Epithelial cell of esophagus (primary cell): ENCODE measurements at places on chromosomes 3 and 15.

DNA sequence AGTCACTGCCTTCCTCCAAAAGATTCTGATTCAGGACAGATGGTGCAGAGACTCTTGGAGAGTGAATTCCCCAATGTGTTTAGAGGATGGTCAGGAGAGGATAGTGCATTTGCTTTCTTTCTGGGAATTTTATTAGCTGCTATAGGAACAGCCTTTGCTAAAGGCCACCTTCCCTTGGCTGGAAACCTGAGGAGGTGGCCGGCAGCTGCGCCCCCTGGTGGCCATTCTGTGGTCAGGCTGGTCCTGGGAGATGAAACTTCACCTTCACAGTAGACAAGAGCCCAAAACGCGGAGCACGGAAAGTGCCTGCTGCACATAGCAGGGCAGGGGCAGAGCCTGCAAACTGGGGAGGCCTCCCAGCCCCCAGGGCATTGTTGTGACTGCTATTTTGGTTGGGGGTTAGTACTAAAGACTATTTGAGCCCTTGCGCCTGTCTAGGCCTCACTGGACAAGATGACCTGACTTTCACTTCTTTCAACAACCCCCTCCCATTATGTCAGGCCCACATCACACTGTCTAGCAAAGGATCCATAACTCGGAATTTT lies 34.3 kb downstream of the SEC22C start:
- DNase-seq, result peak; percentile 68

GRCh38 chr3:144142151-144142840 lies 170.7 kb downstream of the DIPK2A start:
- DNase-seq, result peak; percentile 84

DNA sequence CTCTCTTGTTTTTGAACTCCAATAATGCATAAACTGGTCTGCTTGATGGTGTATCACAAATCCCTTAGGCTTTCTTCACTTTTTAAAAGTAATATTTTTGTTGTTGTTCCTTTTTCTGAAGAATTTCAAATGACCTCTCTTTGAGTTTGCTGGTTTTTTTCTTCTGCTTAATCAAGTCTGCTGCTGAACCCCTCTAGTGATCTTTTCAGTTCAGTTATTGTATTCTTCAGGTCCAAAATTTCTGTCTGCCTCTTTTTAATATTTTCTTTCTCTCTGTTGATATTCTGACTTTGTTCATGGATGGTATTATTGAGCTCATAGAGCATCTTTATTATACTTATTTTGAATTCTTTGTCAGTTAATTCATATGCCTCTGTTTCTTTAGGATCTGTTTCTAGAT lies 21.8 kb upstream of the CEP152 start:
- no peak for DNase-seq

GRCh38 chr3:190568036-190568435 lies 54.2 kb downstream of the IL1RAP start:
- DNase-seq, result no peak

DNA sequence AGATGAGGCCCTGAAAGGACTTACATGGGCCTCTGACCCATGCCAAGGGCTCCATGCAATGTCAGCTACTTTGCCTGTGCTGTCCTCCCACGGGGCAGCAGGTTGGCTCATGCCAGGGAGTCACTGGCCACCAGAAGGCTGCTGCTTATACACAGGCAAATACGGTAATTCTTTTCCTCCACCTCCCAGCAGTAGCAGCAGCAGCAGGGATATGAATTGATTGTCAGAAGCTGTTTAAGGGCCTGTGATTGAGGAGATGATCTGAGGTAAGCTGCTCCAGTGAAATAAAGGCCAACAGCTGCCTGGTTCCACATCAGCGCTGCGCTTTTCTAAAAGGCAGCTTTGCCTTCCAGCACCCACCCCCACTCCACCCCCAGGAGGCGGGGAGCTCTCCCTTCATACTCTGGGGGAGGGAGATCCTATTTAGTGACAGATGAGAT lies 250.5 kb downstream of the SHQ1 start:
- peak; percentile 20 for DNase-seq

GRCh38 chr3:150870406-150870805 lies 34.8 kb downstream of the MINDY4B start:
- DNase-seq, result peak; percentile 61

- no peak for DNase-seq
Measured at GRCh38 chr3:196149375-196149774, 61.8 kb downstream of the ZDHHC19 start.

DNA sequence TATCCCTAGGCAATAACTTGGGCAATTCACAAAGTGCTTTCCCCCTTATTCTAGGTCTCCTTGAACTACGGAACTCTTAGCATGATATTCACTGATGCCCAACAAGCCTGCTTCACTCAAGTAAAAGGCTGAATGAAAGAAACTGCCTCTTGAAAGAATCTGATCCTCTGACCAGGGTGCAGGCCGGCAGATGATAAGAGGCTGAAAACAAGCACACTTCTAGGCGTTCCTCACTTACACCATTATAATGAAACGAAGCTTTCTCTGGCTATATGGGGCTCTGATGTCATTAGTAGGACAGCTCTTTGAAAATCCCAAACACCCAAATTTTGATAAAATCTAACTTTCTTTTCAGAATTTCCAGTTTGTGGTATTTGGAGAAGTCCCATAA lies 28.4 kb downstream of the MAGI1 start:
- no peak for DNase-seq

DNA sequence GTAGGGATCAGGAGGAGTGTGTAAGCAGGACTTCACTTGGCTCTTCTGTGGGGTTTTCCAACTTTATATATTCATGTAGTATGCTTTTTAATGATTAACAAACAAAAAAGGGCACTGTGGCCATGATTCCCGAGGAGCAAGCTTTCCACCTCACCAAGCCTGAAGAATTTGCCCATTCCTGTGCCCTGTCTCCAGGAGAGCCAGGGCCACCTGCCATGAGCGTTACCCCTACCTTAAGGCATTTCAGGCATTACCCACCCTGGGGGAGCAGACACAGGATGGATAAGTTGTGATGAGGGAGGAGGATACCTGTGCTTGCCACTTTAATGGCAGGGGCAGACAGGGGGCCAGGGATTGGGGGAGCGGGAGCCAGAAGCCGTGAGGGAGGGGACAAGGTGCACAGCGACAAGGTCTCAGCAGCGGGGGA lies 3.0 kb downstream of the TRPM1 start:
- DNase-seq, result no peak

DNA sequence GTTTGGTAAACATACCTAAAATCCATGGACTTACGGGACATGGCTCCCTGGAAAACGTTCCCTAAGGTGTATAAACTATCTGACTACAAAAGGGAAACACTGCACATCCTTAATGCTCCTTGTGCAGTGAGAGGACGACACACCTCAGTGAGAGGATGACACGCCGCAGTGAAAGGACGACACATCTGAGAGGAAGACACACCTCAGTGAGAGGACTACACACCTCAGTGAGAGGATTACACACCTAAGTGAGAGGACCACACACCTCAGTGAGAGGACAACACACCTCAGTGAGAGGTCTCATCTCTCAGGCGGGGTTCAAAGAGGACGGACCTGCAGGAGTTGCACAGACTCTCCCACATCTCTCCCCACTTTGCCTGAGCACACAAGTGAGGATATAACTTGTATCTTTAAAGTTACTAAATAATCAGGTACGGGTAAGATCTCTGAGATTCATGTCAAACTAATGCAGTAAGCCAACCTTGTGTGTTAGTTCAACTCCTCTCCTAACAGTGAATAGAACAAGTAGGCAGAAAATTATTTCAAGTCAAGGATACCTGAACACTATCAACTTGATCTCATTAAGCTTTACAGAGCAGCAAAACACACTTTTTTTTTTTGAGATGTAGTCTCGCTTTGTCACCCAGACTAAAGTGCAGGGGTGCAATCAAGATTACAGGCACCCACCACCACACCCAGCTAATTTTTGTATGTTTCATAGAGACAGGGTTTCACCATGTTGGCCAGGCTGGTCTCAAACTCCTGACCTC lies 32.1 kb downstream of the HERC2 start:
- peak; percentile 18 for DNase-seq

- no peak for DNase-seq
Measured at GRCh38 chr15:25066708-25067107, 111.9 kb downstream of the SNRPN start.

DNA sequence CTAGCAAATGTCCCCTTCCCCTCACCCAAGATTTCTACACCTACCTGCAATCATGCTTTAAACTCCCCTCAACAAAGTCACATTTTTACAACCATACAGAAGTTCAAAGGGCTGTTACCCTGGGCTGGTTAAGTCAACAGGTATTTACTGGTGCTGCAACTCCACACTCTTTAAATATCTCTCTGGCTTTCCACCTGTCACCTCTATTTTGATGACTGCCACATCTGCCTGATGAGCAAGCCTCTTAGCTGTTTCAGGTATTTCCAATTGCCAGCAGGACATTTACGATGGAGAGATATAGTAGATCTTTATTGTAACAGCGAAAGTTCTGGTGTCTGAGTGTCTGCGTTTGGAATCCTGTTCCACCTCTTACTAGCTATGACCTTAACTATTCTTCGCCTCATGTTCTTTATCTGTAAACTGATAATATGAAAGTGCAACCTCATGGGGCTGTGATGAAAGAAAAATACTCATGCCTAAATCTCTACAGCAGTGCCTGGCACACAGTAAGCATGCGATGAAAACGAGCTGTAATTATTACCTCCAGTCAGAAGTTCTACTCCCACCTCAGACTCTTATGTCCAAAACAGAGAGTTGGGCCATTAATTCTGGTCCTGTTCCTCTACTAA lies 44.2 kb upstream of the TPM1 start:
- no peak for DNase-seq

GRCh38 chr3:52705438-52705687 lies 228 bp downstream of the GLT8D1 start:
- no peak for DNase-seq

- DNase-seq, result no peak
Measured at GRCh38 chr15:94667109-94667508, 435.7 kb downstream of the MCTP2 start.

- DNase-seq, result no peak
Measured at GRCh38 chr3:85182975-85183752, 224.4 kb downstream of the CADM2 start.

GRCh38 chr3:155646669-155647068 lies 98.2 kb downstream of the PLCH1 start:
- no peak for DNase-seq

DNA sequence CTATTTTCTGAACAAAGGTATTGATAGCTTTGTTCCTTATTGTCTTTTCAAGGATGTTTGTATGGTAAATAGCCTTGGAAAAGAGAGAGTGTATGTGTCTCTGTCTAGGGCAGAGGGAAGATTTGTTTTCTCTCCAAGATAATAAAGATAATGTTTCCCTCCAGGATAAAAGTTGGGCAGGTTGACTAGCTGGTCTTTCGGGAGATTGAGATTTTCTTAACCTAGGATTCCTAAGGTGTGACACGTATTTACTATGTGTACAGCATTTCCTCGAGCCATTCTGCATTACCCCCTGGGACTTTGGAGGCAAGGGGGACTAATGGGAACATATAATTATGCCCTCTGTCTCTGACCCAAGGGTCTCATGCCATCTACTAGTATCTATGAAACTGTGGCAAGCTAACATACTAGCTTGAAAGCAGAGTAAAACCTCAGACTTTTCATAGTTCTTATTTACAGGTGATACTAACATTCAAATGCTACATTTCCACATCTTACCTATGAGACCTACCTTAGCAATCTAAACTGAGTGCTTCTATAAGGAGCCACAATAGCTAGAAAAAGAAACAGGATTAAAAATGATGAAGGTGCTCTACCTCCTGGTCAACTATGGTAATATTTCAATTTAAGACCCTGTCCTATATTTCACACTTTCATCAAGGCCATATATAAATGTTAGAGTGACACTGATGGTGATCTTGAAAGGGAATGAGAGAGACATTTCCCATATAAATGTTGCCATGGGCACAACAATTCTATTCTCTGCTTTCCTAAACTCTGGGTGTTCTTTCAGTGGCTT lies 252.9 kb upstream of the CBLB start:
- peak; percentile 18 for DNase-seq

GRCh38 chr15:36468746-36469145 lies 110.7 kb upstream of the CDIN1 start:
- DNase-seq, result peak; percentile 91

DNA sequence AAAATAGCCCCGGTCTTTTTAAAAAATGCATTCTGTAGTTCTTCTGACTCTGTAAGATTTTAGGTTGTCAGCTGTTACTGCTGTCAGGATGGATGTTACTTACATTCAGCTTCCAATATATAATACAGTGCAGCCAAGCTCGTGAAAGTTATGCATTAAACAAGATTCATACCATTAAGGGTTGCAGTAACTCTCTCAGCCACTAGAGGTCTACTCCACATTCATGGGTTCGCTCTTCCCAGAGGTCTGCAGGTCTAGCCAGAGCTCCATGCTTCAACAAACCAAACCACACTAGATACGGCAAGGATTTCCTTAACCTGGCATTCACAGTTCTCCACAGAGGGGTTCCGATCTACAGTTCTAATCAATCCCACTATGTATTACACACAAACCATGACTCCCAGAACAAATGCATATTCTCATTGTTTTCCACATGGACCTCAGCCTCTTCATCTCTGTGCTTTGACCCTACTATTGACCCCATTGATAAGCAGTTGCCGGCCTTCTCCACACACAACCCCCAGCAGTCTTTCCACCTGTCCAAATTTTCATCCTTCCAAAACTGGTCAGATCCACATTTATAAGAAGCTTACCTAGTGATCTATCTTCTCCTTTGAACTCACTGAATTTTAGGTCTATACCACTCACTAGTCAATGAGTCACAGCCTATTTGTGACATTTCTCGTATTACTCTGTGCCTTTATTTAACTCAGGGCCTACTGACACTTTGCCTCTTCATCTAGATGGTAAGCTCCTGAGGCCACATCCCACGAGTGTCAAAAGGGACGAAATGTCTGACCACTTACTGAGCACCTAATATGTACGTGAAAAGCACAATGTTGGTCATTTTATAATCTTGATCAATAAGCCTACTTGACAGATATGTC lies 33.7 kb downstream of the RORA start:
- DNase-seq, result peak; percentile 51

DNA sequence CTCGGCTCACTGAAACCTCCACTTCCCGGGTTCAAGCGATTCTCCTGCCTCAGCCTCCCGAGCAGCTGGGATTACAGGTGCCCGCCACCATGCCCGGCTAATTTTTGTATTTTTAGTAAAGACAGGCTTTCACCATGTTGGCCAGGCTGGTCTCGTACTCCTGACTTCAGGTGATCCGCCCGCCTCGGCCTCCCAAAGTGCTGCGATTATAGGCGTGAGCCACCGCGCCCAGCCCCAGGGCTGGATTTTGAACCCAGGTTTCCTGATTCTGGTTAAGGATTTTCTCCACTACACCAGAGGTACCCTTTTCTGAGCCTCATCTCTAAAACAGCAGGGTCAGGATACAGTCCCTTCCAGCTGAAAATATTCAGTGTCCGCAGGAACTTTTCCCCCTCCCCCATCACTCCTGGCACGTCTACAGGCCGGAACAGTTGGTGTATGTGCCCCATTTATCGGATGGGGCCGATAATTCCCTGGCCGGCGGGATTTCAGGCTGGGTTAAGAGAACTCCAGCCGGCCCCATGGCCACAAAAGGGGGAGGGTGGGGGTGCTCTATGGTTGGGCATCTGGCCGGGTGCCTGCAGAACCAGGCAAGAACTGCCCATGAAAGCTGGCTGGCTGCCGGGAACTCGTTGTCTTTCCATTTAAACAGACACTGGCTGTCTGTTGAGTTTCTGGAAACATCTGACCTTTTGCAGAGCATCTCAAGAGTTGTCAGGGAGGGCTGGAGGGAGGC lies 26.8 kb upstream of the SEMA4B start:
- no peak for DNase-seq

GRCh38 chr3:171888466-171888865 lies 45.3 kb downstream of the TMEM212 start:
- DNase-seq, result peak; percentile 15

- DNase-seq, result peak; percentile 91
Measured at GRCh38 chr15:29698030-29698701, 124.1 kb downstream of the TJP1 start.

GRCh38 chr15:63712828-63713520 lies 115.8 kb downstream of the FBXL22 start:
- DNase-seq, result no peak
